Activated CD4-positive, alpha-beta T cell treated with anti-CD3 and anti-CD28 coated beads, Interleukin-2, amount 50 U/mL, for 4 hours (primary cell): ENCODE measurements at places on chromosomes 16 and 17.

- DNase-seq = peak; percentile 70
These were observed 217.8 kb downstream of the SPECC1 start for GRCh38 chr17:20226814-20227482.

DNA sequence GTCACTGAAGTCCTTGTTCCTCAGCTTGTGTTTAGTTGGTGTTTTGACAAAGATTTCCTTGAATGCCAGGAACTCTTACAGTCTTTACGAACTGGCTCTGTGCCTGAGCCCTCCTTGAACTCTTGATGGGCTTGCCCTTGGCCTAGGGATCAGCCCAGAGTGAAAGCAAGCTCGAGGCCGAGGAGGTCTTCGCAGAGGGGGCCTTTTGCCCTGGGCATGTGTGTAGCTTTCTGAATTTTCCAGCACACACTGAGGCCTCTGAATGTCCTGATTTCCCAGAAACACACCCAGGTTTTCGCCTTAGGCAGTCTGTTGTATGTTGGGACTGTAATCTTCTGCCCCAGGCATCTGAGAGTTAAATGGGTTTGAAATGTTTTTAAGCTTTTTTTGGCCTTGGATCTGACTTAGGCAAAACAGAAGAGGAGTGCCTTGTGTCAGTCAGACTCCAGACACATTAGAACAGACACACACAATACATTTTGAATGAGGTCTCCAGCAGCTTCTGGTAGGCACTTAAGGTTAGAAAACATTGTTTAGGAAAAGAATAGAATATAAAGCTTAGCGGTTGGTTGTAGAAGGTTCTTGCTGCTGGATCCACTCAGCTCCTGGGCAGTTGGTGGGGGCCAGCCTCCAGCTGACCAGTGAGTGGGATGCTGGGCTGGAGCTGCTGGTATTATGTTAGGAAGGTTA, 17.1 kb downstream of the FOXK2 start:
- no peak for DNase-seq

- no peak for DNase-seq
These were observed 3.3 kb upstream of the PSMD12 start for GRCh38 chr17:67369676-67370075.

DNA sequence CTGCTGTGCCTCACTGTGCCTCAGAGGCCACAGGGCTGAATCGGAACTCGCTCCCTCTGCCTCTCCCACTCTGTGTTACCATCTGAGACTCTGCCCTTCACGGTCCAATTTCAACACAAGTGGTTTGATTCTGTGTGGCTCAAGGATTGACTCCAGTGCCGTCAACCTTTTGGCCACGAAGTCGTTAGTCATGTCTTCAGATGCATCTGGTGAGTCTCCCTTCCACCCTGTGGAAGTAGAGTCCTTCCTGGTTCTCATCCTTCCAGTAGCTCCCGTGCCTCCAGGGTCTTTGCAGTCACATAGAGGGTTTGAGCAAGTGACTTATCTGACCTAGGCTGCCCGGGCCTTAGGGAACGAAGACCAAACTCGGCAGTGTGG, 51.2 kb downstream of the PGS1 start:
- DNase-seq = no peak

GRCh38 chr16:69867784-69868560, 83.2 kb upstream of the CLEC18A start:
- no peak for DNase-seq

GRCh38 chr16:11235703-11235991, 20.4 kb downstream of the SOCS1 start:
- DNase-seq = no peak

GRCh38 chr17:35052241-35052610, 11.3 kb downstream of the RFFL start:
- DNase-seq = no peak

- no peak for DNase-seq
These were observed 890 bp upstream of the CLDN7 start for GRCh38 chr17:7262935-7263800.

- DNase-seq = no peak
These were observed 4.8 kb downstream of the TBC1D16 start for GRCh38 chr17:80030730-80031410.

- no peak for DNase-seq
These were observed 41.8 kb downstream of the NOL11 start for GRCh38 chr17:67759355-67760171.

- DNase-seq = no peak
These were observed 40.7 kb upstream of the TANC2 start for GRCh38 chr17:62925267-62925836.

GRCh38 chr17:70128727-70129238, 40.5 kb upstream of the KCNJ2 start:
- DNase-seq = no peak

- no peak for DNase-seq
These were observed 10.6 kb upstream of the PSMC5 start for GRCh38 chr17:63816669-63817068.

DNA sequence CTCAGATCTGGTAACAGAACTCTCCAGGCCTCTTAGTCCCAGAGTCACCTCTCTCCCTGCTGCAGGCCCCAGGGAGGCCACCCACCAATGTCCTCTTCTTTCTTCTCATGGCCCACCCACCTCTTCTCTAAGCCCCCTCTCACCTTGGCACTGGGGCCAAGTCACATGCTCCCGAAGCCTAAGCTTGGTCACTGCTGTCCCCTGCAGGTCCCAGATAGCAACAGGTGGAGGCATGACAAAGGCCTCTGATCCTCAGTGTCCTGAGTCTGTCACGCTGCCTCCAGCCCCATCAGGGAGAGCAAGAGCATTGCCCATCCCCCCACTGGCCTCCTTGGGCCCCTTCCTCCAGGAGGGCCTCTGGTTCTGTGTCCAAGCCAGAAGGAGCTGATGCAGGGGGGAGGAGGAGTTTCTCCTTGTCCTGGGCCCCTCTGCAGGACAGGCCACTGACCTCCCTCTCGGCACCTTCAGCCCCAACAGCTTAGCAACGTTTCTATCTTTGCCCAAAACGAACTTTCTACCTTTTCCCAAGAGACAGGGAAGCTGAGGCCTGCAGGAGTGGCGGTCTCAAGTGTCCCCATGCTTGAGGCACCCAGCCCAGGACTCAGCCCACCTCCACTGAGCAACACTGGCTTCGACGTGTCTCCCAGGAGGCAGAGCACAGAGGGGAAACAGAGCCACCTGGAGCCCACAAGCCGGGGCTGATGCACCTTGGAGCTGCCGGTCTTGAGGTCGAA, 8.6 kb downstream of the P2RX1 start:
- no peak for DNase-seq

DNA sequence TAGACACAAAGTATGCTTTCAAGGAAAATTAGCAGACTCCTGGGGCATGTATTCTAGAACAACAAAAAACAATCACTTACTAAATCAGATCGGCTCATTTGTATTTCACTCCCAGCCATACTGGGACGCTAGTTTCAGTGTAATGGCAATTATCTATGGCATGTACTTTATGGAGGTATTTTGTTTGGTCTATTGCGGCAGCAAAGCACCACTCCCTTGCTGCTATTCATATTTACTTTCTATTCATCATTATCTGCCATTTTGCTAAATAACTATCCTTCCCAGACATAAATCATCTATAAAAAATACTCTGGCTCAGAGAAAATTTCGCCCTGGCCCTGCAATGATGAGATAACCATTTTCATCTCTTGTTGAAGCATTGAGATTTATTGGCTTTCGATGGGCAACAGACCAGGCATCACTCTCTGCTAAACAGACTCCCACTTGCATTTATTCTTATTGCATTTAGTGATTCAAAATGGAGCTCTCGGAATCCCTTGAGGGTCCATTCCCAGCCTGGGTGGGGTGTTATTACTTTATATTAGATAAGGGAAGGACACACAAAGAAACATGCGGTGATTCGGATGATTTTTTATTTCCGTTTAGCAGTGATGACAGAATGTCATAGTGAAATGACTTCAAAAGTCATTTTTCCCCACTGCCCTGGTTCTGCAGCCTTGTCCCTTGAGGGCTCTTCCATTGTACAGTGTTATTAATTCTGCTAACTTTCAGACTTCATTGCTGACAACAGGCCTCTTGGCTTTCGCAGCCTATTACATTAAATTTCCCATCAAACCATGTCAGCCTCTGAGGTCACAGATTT, 225.8 kb downstream of the IRX3 start:
- no peak for DNase-seq

DNA sequence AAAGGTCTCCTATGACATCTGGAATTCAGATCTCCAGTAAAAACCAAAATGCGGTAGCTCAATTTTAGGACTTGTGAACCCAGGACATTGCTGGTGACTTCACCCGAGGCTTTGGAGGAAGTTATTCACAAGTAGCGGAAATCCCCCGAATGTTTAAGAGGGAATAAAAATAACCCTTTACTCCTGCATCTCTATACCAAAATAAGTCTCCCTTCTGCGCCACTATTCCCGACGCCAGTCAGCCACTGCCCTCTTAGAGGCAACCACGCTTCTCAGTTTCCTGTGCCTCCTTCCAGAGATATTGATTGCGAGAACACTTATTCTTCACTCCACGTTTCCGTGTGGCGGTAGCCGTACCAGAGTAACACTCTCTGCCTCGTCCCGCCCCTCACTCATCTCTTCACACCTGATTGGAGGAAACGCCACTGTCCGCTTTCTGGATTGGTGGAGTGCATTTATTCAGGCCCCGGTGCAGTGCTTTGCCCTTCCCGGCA, 27.4 kb downstream of the EMP2 start:
- peak; percentile 31 for DNase-seq

DNA sequence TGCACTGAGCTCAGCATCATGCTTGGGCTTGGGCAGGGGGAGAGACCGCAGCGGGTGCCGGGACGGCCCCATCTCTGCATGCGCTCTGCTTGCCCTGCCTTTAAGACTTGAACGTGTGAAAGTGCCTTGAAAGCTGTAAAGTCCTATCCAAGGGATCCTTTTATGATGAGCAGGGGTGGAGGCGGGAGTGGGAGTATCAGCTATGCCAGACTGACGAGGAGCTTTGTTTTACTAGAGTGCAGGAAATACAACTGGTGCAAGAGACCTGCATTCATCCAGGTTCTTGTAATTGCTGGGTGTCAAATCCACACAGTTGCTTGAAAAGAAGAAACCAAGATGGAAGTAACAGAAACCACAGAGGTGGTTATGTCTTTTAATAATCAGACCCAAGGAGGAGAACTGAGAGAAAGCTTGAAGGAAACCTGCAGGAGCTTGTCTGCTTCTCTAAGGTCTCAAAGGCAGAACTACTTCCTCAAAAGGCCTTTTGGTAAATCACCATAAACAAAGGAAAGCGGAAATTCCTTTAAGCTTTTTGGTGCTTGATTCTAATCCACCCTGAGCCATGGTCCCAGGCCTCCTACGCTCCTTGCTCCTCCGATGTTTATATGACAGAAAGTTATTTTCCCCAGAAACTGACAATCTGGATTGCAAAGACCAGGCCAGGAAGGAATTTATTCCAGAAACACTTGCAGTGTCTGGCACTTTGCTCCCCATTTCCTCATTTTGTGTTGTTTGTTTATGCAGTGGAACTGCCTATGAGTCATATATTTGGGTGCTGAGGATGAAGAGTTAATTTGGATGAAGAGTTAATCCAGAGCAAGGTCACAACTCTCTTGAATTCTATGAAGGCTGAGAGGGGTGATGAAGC, 51.3 kb upstream of the FBXO47 start:
- peak; percentile 8 for DNase-seq

DNA sequence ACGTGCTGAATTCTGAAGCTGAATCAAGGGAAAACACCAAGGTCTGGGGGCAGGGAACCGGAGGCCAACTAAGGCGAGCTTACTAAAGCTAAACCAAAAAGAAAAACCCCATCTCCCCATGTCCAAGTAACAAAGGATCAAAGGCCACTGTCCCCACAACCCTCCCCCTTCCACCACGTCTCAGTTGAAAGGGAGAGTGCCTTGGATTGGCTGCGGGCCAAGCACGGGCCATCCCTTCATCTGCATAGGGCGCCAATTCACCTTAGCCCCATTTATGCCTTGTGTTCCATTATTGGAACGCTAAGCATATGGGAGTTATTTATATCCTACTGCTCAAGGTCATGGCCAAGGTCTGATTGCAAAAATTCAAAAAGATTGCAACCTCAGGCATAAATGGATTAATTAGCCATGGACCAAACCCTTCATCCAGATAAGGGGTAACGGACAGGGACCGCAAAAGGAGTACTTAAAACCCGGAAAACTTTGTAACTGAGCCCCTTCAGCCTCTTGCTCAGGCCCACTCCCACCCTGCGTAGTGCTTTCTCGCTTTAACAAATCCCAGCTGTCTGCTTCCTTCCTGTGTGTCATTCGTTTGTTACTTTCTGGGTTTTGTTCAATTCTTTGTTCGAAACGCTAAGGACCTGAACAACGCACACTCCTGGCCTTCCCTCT, 740 bp upstream of the ATP6V0D1 start:
- no peak for DNase-seq
